Stimulated activated CD8-positive, alpha-beta memory T cell treated with anti-CD3 and anti-CD28 coated beads, Interleukin-7, amount 100 ng/mL, for 1 hour (primary cell): ENCODE measurements at places on chromosomes 7 and 10.
A peak's percentile ranks its signal among the peaks of the same experiment; 100 is the strongest.

GRCh38 chr7:39650676-39651075, 27.3 kb downstream of the RALA start:
- no peak for DNase-seq

- DNase-seq = no peak
Observed at GRCh38 chr10:113329121-113329596, 223.7 kb upstream of the HABP2 start.

- no peak for DNase-seq
Observed at GRCh38 chr10:78566284-78567111, 502.3 kb upstream of the ZMIZ1 start.

DNA sequence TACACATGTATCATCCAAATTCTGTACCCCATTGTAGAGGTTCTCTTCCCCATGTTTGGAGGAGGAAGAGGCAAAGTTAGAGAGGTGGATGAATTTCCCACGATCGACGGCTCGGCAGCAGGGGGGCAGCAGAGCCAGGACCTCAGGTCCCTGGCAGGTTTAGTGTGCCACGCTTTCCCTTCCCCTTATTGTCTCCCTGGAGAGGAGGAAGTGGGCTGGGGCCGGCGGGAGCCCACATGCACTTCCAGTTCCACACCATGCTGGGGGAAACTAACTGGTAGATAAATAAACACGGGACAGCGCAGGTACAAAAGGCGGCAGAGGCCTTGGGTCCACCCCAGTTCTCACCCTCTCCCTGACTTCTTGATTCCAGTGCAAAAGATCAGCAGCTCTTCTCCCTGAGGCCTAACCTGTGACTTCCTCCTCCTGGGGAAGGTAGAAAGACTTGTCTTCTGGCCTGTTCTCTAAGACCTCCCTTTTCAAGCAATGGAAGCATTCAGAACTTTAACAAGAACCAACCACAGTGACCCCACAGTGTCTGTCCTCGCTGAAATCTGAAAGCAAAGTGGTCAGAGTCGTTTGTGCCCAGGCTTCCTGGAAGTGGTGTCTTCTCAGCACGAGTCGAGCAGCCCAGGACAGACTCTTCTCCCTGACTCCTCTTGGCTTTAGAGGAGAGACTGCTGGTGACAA, 30.5 kb upstream of the SRGN start:
- no peak for DNase-seq

GRCh38 chr10:11439523-11440053, 171.9 kb downstream of the USP6NL start:
- no peak for DNase-seq

GRCh38 chr10:114697061-114697598, 39.1 kb upstream of the ABLIM1 start:
- no peak for DNase-seq

GRCh38 chr10:97818572-97818971, 31.1 kb upstream of the GOLGA7B start:
- no peak for DNase-seq

DNA sequence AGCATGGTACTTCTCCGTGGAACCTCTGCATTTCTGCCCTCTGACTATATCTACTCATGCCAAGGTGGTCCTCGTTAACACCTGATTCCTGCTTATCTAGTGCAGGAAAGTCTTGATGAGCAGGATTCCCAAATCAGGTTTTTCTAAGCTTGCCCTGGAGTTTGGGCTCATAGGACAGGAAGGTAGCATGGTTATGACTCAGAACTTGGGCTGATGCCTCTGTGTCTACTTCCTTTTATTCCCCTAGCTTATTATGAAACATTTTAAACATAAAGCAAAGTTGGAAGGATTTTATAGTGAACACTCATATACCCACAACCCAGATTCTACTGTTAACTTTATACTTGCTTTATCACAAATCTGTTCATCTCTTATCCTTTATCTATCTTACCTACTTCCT, 5.6 kb downstream of the SUFU start:
- no peak for DNase-seq

DNA sequence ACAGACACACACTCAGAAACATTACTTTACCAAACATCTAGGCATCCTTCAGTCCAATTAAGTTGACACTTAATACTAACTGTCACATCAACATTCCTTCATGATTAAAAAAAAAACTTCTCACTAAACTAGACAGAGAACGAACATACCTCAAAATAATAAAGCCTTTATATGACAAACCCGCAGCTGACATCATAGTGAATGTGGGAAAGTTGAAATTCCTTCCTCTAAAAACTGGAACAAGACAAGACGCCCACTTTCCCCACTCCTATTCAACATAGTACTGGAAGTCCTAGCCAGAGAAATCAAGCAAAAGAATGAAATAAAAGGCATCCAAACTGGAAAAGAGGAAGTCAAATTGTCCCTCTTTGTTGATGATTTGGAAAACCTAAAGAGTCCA, 96.9 kb upstream of the PPP1R9A start:
- no peak for DNase-seq

- no peak for DNase-seq
Observed at GRCh38 chr10:95531994-95532399, 29.2 kb downstream of the SORBS1 start.

DNA sequence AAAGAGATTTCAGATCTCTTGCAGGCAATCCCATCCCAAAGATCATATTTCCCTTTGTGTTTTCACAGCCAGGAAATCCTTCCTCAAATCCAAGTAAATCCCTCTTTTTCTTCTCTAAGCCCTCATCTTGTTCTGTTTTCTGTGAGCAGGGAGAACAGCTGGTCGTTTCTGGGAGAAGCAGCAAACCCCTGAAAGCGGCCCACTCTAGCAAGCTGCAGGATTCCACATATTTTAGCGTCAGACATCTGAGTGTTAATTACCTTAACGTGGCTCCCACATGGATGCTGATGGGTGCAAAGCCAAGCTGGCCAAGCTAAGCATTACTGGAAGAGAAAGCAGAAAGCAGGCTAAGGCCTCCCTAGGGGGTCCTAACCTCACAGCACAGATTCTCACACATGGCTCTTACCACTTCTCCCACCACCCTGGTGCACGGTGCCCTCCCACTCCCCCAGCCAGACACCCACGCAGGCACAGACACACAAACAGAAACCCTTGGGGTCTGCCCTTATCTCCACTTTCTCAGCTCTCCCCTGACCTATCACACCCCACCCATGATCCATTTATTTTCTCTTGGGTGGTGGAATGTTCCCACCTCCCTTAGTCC, 551.0 kb upstream of the AUTS2 start:
- no peak for DNase-seq

- DNase-seq = peak; percentile 89
Observed at GRCh38 chr7:42911454-42912447, at the start of gene C7orf25. TSS of gene C7orf25 (minus strand) at chr7:42912070. CDS start at chr7:42910900, 1,170 bp downstream.

GRCh38 chr10:29448125-29448524, 159.3 kb downstream of the LYZL1 start:
- no peak for DNase-seq

DNA sequence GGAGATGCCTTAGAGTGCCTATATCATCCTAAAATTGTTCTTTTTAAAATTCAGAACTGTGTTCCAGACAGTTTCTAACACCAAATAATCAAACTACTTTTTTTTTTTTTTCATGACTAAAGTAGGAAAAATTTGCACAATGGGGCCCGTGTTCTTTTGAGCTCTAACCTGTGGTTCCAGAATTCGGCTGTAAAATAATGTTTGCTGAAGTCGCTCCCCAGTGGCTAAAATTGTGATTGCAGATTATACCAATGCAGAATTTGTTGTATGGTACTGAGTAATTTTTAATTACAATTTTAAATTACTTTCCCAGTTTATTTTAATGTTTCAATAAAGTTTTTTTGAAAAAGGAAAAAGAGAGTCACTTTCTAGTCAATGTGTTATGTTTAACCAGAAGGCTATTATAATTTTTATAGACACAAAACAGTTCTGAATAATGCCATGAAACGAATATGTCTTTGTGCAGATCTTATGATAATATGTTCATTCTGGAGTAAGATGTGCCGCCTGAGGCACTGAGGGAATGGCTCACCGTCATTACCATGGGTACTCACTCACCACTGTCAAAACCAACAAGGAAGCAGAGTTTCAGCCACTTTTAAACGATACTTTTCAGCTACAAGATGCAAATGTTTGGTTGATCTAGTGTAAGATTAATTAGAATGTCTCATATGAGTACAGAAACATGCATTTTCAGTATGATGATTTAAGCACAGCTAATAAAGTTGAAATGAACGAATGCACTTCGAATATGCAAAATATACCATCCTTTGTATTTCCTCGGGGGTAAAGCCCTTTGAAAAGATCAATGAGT, 173.6 kb downstream of the PRKCQ start:
- DNase-seq = no peak

- no peak for DNase-seq
Observed at GRCh38 chr7:39130857-39131526, 153.3 kb downstream of the POU6F2 start.

- no peak for DNase-seq
Observed at GRCh38 chr10:33966946-33967345, 632.5 kb upstream of the NRP1 start.

DNA sequence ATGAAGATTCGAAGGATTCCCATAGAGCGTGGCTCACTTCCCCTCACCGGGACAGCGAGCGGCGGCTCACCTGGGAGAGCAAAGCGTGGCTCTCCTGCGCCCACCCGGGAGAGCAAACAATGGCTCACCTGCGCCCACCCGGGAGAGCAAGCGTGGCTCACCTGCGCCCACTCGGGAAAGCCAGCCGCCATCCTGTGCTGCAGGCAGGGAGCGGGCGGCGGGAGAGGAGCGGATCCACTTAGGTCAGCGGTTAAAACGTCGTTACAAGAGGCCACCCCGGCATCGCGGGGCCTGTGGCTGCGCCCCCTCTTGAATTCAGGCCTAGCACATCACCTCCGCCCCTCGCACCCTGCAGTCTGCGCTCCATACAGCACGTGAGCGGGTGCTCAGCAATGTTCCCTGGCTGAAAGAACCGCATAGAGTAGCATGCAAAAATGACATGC, 461 bp upstream of the FIGNL1 start:
- DNase-seq = no peak

DNA sequence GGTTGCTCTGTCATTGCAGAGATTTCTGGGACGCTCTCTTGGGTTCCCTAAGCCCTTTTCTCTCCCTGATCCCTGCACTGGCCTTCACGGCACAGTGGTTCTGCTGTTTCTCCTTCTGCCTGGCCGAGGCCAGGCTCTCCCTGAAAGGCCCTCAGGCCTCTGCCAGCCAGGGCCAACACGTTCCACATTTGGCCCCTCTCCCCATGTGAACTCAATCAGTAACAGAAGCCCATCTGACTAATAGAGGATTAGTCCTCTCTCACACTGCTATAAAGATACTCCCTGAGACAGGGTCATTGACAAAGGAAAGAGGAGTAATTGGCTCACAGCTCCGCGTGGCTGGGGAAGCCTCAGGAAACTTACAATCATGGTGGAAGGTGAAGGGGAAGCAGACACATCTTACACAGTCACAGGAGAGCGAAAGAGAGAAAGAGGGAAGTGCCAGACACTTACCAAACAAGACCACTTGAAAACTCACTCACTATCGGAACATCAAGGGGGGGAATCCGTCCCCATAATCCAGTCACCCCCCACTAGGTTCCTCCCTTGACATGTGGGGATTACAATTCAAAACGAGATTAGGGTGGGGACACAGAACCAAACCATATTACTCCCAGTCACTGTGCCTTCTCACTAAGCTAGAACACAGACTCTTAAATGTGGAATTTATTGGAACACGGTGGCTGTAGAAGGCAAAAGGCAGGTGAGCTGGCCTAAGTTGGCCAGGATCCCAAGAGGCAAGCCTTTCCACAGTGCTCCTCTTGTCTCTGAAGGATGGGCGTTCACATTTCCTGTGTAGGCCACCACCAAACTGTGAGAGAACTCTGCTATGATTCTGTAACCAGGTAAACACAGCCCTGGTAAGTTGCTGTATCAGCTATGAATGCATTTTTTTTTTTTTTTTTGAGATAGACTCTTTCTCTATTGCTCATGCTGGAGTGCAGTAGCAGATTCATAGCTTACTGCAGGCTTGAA, 8.8 kb downstream of the FZD8 start:
- DNase-seq = no peak

GRCh38 chr7:143846692-143847091, 55.3 kb downstream of the TCAF1 start:
- DNase-seq = no peak

GRCh38 chr10:23419655-23420329, 19.1 kb upstream of the OTUD1 start:
- DNase-seq = no peak

GRCh38 chr7:37212051-37212450, 236.6 kb downstream of the ELMO1 start:
- DNase-seq = no peak

- DNase-seq = no peak
Observed at GRCh38 chr7:124779194-124779593, 13.6 kb upstream of the GPR37 start.

- DNase-seq = no peak
Observed at GRCh38 chr7:154675560-154675959, 327.4 kb downstream of the PAXIP1 start.

DNA sequence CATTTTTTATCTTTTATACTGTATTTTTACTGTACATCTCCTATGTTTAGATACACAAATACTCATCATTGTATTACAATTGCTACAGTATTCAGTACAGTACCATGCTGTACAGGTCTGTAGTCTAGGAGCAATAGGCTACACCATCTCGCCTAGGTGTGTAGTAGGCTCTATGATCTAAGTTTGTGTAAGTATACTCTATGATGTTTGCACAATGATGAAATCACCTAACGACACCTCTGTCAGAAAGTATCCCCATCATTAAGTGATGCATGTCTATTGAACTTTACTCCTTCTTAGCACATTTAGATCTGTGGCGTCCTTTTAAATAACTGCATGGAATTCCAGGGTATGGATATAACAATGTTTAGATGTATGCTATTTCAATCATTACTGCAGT, 112.0 kb downstream of the SNX10 start:
- no peak for DNase-seq

GRCh38 chr7:138887872-138888656, 90.1 kb upstream of the ATP6V0A4 start:
- no peak for DNase-seq

DNA sequence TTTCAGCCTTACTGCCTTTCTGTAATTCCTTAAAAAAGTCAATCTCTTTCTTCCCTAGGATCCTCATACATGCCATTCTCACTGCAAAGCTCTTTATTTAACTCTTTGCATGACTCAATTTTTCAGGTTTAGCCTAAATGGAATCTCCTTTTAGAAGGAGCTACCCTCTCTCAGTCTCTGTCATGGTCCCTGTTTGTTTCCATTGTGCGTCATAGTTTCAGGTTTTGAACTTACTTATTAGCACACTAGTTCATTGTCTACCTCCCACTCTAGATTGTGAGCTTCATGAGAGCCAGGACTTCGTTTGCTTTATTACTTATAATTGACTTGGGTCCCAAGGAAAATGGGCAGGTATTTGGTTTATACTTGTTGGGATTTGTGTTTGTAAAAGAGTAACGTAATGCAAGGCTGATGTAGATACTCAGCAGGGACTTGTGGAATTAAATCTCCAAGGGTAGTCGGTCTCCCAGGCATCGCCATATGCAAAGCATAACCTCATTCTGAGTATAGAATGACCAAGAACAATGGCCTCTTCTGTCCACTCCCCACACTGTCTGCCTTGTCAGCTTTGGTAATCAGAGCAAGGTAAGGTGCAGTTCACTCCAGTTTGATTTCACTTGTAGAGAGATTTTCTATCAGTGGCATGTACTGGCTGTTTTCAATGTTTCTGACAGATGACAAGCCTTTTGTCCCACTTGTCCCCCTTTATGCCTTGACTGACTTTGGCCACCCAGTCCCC, 252.0 kb downstream of the SORCS3 start:
- no peak for DNase-seq

- no peak for DNase-seq
Observed at GRCh38 chr7:150317748-150318444, 5.3 kb upstream of the LRRC61 start.
